ENCODE measurements at places on chromosomes 2 and 18.

- peaks cover 8% of the 10 kb centered on the region for H3K4me1 ChIP-seq
- no peaks in the 10 kb centered on the region for H3K36me3 ChIP-seq
- H3K4me3 ChIP-seq = peak overlapping the region; percentile 80
- H3K27ac ChIP-seq = peak overlapping the region; percentile 90
- no peak for DNase-seq
Measured at GRCh38 chr2:36965751-36966369, 476 bp downstream of the STRN start.

DNA sequence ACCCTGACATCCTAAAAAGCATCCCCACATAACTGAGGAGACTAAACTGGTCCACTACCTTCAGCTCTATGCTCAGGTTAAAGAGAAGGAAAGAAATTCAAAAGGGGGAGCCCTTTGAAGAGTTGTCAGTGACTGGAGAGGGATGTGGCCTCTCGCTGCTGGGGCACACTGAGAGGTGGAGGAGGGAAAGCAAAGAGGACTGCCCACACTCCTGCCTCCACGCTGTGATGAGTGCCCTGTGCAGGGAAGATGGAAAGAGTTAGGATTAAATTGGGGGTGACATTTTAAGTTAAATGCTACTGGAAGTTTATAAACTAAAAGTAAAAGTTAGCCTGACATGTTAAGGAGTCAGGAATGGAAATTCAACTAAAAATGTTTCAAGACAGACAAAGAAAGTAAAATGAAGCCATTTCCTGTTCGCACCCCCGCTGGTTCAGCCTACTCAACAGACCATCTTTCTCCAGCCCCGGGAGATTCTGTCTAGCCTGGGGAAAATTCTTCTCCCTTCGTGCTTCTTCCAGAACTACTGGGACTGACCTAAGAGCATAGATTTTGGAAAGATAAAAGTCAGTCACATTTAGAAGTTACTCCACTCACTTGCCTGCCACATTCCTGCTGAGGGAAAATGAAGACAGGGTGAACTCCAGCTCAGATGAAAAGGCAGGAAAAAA, 17.8 kb upstream of the INO80C start:
- no peak overlapping the region for H3K27ac ChIP-seq
- no peak overlapping the region for H3K4me3 ChIP-seq
- no peaks in the 10 kb centered on the region for H3K36me3 ChIP-seq

- H3K27ac ChIP-seq = no peak overlapping the region
- H3K27me3 ChIP-seq = peaks cover 6% of the 10 kb centered on the region
- no peak for DNase-seq
- no peaks in the 10 kb centered on the region for H3K4me1 ChIP-seq
Measured at GRCh38 chr2:66445925-66446871, 11.3 kb downstream of the MEIS1 start.

GRCh38 chr2:71153585-71154224, 23.3 kb downstream of the MPHOSPH10 start:
- no peaks in the 10 kb centered on the region for H3K4me1 ChIP-seq
- H3K36me3 ChIP-seq = peaks cover 5% of the 10 kb centered on the region
- no peaks in the 10 kb centered on the region for H3K27me3 ChIP-seq
- DNase-seq = no peak
- H3K4me3 ChIP-seq = no peak overlapping the region
- H3K27ac ChIP-seq = no peak overlapping the region

DNA sequence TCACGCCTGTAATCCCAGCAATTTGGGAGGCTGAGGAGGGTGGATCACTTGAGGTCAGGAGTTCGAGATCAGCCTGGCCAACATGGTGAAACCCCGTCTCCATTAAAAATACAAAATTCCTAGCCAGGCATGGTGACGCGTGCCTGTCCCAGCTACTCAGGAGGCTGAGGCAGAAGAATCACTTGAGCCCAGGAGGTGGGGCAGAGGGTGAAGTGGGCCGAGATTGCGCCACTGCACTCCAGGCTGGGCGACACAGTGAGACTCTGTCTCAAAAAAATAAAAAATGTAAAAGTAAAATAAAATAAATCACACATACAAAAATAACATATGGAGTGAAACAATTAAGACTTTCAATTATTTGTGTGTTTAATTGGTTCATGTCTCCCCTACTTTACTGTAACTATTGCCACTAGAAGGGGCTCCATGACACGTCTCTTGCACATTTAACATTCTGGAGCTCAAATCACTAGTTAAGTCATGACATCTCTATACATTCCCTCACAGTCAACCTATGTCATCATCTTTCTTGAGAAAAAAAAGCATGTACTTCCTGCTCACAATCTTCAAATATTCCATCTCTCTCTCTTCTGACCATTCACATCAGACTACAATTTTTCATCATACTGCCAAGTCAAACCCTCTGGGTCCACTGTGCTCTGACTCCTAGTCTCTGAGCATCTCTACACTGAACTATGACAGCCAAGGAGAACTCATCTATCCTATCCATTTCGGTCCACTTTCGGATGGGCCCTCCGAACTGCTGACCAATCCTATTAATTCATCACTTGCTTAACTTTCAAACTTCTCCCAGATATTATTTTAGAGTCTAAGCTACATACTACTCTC, 6.7 kb downstream of the GFPT1 start:
- H3K27me3 ChIP-seq = no peaks in the 10 kb centered on the region
- H3K36me3 ChIP-seq = no peaks in the 10 kb centered on the region
- no peak overlapping the region for H3K27ac ChIP-seq
- DNase-seq = no peak
- H3K4me3 ChIP-seq = no peak overlapping the region
- no peaks in the 10 kb centered on the region for H3K4me1 ChIP-seq

- DNase-seq = no peak
- H3K4me3 ChIP-seq = no peak overlapping the region
- peaks cover 6% of the 10 kb centered on the region for H3K36me3 ChIP-seq
- H3K27me3 ChIP-seq = no peaks in the 10 kb centered on the region
- H3K27ac ChIP-seq = no peak overlapping the region
Measured at GRCh38 chr18:70207181-70207580, 1.7 kb upstream of the RTTN start.

- no peak overlapping the region for H3K4me3 ChIP-seq
- no peak for DNase-seq
- no peak overlapping the region for H3K27ac ChIP-seq
Measured at GRCh38 chr18:31920277-31920676, 22.7 kb downstream of the TRAPPC8 start.

DNA sequence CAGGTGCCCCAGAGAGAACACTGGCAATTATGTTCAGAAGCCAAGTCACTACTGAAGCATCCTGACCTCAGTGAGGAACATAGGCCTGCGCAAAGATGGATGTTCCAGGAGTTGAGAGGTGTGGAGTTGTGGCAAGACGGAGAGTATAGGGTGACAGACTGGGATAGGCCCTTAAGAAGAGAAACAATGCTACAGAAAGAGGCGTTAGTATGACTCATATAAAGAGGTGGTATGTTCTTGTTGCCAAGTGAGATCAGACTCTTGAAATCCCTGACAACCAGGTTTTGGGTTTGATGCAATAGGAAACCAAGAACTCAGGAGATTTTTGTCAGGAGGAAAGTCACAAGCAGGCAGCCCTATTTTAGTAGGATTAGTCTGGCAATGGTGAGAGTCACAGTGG, 185.6 kb downstream of the RIT2 start:
- no peaks in the 10 kb centered on the region for H3K27me3 ChIP-seq
- no peaks in the 10 kb centered on the region for H3K4me1 ChIP-seq
- DNase-seq = no peak

- no peaks in the 10 kb centered on the region for H3K36me3 ChIP-seq
- H3K4me1 ChIP-seq = no peaks in the 10 kb centered on the region
- H3K4me3 ChIP-seq = no peak overlapping the region
- DNase-seq = no peak
- no peak overlapping the region for H3K27ac ChIP-seq
- H3K27me3 ChIP-seq = no peaks in the 10 kb centered on the region
Measured at GRCh38 chr18:53305461-53305860, 919.0 kb downstream of the MBD2 start.

DNA sequence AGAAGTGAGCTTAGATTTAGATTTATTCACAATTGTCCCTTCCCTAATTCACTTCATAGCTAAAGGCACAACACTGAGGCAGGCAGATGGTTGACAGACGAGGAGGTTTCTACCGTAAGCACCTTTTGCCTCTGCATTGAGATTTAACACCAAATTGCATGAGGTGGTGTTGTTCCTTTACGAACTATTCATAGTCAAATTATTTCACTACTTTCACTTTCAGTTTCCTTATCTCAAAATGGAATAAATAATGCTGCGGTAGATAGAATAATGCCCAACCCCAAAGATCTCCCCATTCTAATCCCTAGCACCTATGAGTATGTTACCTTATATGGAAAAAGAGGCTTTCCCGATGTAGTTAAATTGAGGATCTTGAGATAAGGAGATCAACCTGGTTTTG, 58.9 kb upstream of the LINC00305 start:
- no peaks in the 10 kb centered on the region for H3K27me3 ChIP-seq
- no peak overlapping the region for H3K27ac ChIP-seq
- no peaks in the 10 kb centered on the region for H3K4me1 ChIP-seq
- no peaks in the 10 kb centered on the region for H3K36me3 ChIP-seq

DNA sequence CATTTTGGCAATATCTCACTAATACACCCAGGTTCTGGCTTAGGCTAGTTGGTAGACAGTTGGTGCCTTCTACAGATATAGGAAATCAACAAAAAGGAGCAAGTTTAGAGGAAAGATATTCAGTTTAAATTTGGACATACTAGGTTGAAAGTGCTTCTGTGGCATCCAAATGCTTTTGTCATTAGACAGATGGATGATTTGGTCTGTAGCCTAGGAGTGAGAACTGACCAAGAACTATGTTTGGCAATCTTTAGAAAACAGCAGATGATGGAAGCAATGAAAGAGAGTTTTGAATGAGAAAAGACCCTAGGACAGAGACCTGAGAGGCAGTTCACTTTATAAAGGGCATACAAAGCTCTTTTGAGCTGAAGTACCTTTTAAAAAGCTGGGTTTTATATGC, 201.3 kb upstream of the FSHR start:
- no peak overlapping the region for H3K4me3 ChIP-seq
- no peaks in the 10 kb centered on the region for H3K27me3 ChIP-seq
- H3K4me1 ChIP-seq = no peaks in the 10 kb centered on the region
- no peak overlapping the region for H3K27ac ChIP-seq
- no peaks in the 10 kb centered on the region for H3K36me3 ChIP-seq

DNA sequence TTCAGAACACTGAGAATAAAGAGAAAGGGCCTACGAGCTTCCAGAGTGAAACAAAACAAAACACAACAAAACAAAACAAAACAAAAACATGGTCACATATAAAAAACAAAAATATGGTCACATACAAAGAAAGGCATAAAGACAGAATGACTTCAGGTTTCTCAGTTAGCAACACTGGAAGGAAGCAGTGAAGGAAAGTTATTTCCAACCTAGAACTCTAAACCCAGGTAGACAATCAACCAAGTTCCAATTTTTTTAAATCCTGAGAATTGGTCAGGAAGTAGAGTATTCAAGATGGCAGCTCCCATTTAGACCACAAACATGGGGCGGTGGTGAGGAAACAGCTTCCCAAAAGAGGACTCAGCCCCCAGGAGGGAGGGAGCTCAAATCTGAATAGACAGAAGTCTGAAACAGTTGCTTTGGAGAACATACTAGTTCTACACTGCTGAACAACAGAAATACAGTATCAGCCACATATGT, 9.1 kb downstream of the DRC1 start:
- no peak overlapping the region for H3K27ac ChIP-seq
- no peak for DNase-seq
- H3K36me3 ChIP-seq = no peaks in the 10 kb centered on the region
- H3K27me3 ChIP-seq = no peaks in the 10 kb centered on the region
- H3K4me1 ChIP-seq = no peaks in the 10 kb centered on the region
- H3K4me3 ChIP-seq = no peak overlapping the region

DNA sequence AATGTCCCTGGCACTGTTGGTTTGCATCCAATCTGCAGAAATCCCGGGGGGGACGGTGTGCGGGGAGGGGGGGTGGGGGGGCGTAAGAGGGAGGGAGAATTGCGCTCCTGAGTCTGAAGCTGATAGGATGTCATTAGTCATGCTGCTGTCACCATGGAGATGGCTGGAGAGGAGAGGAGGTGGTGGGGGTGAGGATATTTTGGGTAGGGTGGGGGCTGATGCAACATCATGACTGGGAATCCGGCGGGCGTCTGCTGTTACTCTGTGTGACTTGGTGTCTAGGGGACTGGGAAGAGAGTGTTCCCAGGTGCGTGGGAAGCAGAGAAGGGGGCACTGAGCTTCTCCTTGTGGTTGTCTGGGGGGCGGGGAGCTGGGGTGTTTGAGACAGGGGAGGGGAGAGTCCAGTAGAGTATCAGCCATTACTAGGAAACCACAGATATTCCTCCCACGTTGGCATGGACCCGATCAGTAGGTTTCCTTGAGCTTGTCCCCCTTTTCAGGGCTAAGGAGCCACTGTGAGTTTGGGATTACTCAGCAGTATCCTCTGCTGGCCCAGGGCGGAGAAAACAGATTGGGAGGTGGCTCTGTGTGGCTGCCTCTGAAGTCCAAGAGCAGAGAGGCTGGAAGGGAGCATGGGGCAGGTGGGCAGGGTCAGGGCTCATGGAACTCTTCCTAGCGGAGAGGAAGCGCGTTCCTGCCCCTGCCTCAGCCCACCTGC, 18.9 kb downstream of the TET3 start:
- no peak for DNase-seq
- H3K36me3 ChIP-seq = no peaks in the 10 kb centered on the region
- H3K4me1 ChIP-seq = peaks cover 9% of the 10 kb centered on the region
- no peaks in the 10 kb centered on the region for H3K27me3 ChIP-seq

- no peaks in the 10 kb centered on the region for H3K27me3 ChIP-seq
- H3K36me3 ChIP-seq = no peaks in the 10 kb centered on the region
- no peak for DNase-seq
- no peak overlapping the region for H3K4me3 ChIP-seq
- no peak overlapping the region for H3K27ac ChIP-seq
Measured at GRCh38 chr2:123839326-123839725, 185.8 kb upstream of the CNTNAP5 start.

GRCh38 chr2:177688844-177689243, 296.3 kb downstream of the AGPS start:
- no peaks in the 10 kb centered on the region for H3K36me3 ChIP-seq
- H3K4me1 ChIP-seq = no peaks in the 10 kb centered on the region
- no peak overlapping the region for H3K4me3 ChIP-seq
- no peak overlapping the region for H3K27ac ChIP-seq

DNA sequence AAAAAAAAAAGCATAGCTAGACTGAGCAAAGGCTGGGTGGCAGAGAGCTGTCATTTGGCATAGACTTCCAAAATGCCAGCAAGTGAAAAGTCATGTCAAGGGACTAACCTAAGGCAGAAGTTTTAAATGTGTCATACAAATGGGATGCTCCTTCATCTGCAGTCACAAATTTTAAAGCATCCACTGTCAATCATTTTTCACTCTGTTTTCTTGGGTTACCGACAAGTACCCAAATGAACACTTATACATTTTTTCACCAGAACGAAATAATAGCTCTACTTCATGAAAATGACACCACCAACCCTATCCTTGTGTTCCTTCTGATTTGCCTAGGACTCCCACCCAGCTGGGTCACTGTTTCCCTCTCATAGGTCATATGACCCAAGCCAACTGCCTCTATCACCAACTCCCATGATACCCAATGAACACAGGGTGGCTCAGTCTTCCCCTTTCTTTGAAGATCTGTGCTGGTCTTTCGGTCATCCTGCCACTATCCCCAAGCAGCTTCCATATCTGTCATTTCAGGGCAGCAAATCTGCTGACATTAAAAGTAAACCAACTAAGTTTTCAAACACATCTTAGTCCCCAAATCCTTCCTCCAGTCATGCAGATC, 21.5 kb downstream of the KLF7 start:
- no peak for DNase-seq
- H3K27me3 ChIP-seq = no peaks in the 10 kb centered on the region
- H3K27ac ChIP-seq = peak overlapping the region; percentile 86
- no peaks in the 10 kb centered on the region for H3K36me3 ChIP-seq
